NCI-H2081 treated with DMSO at 0.1 percent for 48 hours (cell line): ENCODE measurements at places on chromosomes 12 and 14.

DNA sequence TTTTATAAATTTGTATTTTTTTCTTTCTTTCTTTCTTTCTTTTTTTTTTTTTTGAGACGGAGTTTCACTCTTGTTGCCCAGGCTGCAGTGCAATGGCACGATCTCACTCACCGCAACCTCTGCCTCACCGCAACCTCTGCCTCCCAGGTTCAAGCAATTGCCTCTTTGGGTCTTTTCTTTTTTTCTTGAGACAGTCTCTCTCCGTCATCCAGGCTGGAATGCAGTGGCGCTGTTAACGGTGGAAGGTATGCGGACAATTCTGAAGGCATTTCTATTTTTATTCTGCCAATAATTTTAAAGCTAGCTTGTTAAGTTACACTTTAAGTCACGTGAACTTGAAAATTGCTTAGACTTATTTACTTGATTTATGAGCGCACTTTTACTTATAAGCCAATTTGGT, 8.8 kb upstream of the PHC1 start:
- no peak for DNase-seq

DNA sequence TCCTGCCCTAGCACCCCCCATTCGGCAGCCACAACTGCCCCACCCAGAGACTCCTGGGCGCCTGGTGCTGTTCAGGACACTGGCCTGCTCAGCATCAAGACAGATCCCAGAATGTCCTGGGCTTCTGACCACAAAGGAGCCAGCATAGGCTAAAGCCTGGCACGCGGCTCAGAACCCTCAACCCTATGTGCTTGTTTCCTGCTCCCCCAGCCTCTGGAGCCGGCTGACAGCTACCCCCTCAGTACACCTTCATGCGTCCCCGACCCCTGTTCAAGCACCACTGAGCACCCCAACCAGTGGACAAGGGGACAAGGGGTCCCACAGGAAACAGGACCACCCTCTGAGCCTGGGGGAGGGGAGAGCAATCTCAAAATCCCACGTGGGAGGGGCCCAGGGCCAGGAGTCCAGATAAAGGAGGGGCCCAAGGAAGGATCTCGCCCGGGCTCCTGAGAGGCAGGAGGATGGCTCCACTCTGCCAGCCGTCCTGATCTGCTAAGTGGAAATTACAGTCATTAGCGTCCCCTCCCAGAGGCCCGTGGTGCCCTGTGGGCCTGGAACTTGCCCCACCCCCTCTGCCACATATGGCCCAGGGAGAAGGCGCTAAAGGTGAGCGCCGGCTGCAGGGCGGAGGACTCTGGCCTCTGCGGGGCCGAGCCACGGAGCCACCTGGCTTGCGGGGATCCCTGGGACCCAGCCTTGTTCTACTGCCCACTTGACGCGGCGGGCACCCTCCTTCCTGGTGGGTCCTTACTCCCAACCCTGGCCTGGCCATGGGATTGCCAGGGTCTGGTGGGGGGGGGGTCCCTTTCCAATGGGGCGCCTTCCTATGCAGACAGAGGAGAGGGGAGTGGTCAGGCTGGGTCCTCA, 27.2 kb upstream of the GPR132 start:
- DNase-seq = no peak

GRCh38 chr14:45658226-45658916, 405.4 kb upstream of the MIS18BP1 start:
- DNase-seq = no peak

- DNase-seq = no peak
Measured at GRCh38 chr14:31265701-31266398, 58.3 kb upstream of the HECTD1 start.

DNA sequence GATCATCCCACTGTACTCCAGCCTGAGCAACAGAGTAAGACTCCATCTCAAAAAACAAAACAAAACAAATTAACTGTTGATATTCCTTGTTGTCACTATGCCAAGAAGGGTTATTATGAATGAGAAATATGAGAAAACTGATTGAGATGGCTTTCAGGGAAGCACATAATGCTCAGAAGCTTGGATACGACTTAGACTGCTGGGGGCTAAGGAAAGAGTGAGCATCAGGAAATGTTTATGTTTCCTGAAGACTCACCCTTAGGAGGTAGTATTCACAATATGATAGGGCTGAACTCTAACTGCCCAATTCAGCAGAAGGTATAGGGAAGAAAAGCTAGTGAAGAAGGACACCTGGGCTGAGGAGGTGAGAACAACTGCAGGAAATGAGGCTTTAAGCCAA, 6.3 kb downstream of the STYK1 start:
- DNase-seq = no peak

GRCh38 chr12:62866451-62867082, 68.4 kb downstream of the PPM1H start:
- DNase-seq = no peak

- no peak for DNase-seq
Measured at GRCh38 chr12:113796852-113797534, 169.1 kb downstream of the RBM19 start.

DNA sequence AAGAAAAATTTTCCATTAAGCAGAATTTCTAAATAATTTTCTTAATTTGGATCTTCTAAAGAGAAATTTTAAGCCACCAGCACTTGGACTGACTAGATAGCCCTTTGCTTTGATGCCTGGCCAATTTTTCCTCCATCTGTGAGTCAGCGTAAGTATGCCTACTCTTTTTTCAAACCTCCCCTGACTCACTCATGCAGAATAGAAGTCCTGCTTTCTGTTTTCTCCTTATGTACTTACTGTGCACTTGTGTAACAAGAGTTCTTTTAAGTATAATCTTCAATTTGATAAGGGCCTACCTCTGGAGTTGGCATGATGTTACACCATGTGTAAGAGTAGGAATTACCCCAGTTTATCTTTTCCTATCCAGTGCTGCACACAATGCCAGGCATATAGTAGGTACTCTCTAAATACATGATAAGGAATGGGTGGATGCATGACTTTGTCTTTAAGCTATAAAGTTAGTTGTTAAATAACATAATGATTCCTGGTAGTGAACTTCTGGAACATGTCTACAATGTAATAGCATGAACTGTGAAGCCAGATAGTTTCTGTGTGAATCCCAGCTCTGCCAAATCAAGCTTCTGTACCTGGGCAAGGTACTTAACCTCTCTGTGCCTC, 329.6 kb downstream of the TMTC2 start:
- DNase-seq = no peak

DNA sequence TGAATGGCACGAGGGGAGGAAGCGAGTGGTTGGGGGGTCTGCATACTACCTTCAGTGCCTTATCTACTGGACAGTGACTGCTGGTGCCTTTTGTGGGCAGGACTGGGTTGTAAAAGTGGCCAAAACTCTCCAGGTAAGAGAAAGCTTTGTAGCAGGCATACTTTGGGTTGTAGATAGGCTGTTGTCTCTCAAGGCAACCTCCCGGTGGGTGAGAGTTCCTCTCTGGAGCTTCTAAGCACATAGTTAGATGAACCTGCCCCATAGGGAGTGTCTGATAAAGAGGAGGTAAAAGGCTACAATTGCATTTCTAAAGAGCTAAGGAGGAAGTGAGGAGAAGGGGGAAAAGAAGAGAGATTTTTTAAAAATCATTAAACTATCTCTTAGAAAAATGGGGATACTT, 4.2 kb upstream of the DAD1 start:
- no peak for DNase-seq

- DNase-seq = no peak
Measured at GRCh38 chr12:89382328-89382727, 30.0 kb upstream of the DUSP6 start.

DNA sequence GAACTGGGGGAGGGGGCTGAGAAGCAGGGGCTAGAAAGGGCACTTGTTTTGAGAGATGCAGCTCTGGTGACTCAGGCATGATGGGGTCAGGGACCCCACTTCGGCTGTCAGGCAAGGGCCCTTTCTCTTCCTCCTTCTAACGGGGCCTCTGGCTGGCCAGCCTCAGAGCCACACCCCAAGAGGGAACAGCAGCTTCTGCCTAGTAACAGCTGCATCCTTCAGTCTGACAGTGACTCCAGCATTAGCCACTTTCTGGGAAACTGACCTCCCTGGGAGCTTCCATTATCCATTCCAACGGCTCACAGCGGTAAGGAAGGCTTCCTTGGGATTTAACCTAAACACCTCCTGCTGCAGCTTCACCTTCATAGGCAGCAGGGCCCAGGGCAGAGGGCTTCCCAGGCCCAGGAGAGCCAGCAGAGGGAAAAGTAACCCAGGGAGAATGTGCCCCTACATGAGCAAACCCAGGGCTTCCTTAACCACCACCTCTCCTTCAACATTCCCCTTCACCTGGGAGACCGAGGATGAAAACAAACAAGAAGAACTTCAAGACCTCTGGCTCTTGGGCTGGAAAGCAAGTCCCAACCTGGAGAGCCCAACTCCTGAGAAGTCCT, 2.7 kb downstream of the NCKAP5L start:
- no peak for DNase-seq

GRCh38 chr12:102806110-102806509, 110.9 kb downstream of the PAH start:
- DNase-seq = no peak

- no peak for DNase-seq
Measured at GRCh38 chr14:50343434-50343833, 31.3 kb downstream of the DMAC2L start.

DNA sequence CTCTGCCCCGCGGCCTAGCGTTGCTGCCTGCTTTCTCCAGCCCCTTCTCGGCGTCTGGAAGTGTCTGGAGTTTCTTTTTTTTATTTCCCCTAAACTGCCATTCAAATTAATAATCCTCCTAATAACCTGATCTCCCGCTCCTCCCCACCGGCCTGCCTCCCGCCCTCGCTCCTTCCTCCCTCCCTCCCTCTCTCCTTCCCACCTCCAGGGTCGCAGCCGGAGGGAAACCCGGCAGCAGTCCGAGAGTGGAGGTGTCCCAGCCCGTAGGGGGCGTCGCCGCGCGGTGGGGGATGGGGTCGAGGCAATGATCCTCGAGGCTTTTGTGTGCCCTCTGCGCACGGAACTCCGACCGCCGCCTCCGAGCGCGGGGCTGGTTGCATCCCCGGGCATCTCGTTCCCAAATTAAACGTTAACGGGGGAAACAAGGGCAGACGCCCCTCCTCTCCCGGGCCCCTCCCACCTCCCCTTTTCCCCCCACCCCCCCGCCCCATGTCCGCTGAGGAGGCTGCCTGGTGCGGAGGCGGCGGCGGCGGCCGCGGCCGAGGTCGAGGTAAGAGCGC, 1.0 kb upstream of the SOCS2 start:
- no peak for DNase-seq

DNA sequence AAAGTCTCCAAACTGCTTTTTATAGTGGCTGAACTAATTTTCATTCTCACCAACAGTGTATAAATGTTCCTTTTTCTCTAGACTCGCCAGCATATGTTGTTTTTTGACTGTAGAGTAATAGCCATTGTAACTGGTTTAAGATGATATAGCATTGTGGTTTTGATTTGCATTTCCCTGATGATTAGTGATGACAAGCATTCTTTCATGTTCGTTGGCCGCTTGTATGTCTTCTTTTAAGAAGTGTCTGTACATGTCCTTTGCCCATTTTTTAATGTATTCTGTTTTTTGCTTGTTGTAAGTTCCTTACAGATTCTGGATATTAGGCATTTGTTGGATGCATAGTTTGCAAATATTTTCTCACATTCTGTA, 404.9 kb downstream of the FLRT2 start:
- no peak for DNase-seq

DNA sequence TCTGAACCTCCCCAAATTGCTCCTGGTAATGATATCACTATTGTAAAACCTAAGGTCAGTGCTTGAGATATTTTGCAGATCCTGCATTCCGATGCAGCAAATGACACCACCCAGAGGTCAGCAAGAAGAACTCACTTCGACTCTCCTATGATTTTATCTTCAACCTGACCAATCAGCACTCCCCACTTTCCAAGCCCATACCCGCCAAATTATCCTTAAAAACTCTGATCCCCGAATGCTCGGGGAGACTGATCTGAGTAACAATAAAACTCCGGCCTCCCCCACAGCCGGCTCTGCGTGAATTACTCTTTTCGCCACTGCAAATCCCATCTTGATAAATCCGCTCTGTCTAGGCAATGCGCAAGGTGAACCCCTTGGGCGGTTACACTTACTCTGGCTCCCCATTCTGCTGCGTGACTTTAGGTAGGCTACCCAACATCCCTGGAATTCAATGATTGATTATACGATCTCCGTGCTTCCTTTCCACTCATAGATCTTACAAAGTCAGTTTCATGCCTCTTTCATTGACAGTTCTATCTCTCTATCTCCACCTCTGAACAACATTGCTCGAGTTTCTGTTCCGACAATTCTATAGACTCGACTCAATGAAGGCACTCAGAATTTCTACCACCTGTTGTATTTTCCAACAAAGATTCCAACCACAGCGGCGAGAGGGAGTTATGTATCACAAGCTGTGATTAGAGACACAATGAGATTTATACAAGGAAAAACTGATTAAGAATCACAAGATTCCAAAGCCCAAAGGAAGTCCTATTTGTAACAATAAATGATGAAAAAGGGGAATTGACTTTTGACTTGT, 939 bp downstream of the NPC2 start:
- DNase-seq = no peak

- DNase-seq = no peak
Measured at GRCh38 chr12:82242729-82243128, 115.5 kb downstream of the CCDC59 start.

- no peak for DNase-seq
Measured at GRCh38 chr12:88793096-88793495, 212.8 kb upstream of the KITLG start.

- DNase-seq = no peak
Measured at GRCh38 chr12:108629824-108630476, 3.7 kb downstream of the SELPLG start.

GRCh38 chr12:87246726-87247125, 782.5 kb downstream of the C12orf50 start:
- DNase-seq = no peak

- DNase-seq = no peak
Measured at GRCh38 chr12:131589221-131589897, 121.5 kb upstream of the SFSWAP start.

DNA sequence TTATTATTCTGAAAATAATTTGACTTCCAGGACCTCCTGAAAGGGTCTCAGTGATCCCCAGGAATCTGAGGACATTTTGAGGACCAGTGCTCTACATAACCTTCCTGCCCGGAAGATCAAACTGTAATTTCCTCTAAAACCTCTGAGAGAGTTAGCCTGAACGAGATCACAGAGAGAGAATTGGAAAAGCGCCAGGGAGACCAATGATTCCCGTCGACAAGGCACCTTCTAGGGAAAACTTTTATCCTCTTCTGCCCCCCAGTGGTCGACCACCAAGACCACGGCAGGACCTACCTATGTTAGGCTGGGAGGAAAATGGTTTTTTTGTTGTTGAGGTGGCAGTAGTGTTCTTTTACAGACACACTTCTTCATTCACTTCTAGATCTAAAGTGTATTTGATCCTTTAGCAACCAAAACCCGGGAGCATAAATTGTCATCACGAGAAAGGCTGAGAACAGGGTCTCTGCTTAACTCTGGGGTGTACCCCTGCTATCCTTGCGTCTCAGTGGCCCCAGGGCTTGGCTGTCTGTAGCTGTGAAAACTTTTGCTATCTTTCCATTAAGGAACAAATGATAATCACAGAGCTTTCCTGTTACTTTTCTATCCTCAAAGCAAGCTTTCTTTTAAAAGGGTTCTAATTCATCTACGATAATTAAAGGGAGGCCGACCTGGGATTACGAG, 62.9 kb upstream of the NID2 start:
- peak; percentile 65 for DNase-seq
